ENCODE measurements at places on chromosomes 5 and 9.

DNA sequence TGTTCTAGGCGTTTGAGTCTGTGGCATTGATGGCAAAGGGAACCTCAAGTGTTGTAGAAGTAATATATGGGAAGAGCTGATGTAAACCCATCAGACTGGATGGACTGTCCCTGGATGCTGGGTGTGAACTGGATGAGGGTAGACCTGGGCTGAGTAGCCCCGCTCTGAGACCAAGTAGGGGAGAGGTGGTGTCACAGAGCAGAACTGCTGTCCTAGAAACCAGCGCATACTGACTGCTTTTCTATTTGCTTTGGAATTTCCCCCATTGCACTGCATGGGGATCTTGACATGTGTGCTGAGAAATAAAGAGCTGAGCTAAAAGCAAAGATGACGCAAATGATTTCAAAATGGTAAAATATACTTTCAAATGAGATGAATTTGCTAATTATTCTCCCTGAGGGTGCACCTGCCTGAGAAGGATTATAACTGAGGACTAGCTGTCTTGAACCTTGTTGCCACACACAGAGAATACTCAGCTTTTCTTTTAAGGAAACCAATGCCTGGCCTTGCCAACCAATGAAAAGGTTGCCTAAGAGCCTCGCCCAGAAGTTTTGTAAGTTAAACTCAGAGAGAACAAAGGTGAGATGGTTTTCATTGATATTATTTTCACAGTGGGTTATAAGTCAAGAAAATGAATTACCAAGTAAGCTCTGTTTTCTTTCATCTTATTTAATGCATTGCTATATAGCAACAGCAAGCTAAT is 44.8 kb downstream of the NIM1K start:
- no peak for DNase-seq

DNA sequence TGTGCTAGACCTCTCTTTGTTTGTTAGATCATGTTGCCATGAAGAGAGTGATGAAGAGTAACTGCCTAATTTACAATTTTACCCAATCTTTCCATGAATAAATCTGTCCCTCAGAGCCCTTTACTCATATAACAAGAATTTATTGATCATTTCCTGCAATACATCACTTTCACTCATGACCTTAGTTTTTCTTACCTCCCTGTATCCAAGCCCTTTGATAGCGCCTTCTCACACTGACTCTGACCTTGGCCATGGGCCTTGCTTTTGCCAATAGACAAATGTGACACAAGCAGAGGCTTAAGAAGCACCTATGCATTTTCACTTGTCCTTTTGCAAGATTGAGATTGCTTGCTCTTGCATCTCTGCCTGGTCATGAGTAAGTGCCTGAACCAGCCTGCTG is 288.1 kb downstream of the NNT start:
- DNase-seq, result no peak

DNA sequence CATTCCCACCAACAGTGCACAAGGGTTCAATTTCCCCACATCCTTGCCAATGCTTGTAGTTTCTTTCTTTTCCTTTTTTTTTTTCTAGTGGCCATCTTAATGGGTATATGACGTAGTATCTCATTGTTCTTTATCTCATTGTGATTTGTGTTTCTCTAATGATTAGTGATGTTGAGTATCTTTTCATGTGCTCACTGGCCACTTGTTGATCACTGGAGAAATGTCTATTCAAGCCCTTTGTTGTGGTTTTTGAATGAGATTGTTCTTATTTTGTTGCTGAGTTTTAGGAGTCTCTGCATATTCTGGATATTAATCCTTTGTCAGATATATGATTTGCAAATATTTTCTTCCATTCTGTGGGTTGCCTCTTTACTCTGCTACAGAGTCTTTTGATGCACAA is 1.6 kb upstream of the TMED9 start:
- DNase-seq, result no peak

GRCh38 chr5:103804711-103805110 is 242.1 kb upstream of the NUDT12 start:
- DNase-seq, result no peak

- no peak for DNase-seq
These were observed 316.2 kb downstream of the BRINP1 start for GRCh38 chr9:119053070-119053469.

- no peak for DNase-seq
These were observed 10.5 kb downstream of the PTTG1 start for GRCh38 chr5:160432196-160432595.

DNA sequence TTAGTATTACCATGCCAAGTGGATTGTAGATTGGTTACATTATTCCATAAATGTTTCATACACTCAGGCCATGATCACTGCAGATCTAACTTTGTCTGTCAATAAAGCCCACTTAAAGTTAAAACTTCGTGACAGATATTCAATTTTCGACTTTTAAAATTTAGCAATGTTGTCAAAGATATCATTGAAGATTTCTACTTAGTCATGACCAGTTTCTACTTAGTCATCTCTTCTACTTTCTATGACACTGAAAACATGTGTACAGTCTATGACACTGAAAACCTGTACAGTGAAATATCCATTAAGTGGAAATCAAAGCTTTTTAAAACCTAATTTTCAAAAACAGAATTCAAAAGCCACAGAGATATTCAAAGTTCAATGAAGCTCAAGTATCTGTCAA is 258.2 kb downstream of the MCTP1 start:
- no peak for DNase-seq

GRCh38 chr9:102778746-102779145 is 216.4 kb upstream of the CYLC2 start:
- no peak for DNase-seq

DNA sequence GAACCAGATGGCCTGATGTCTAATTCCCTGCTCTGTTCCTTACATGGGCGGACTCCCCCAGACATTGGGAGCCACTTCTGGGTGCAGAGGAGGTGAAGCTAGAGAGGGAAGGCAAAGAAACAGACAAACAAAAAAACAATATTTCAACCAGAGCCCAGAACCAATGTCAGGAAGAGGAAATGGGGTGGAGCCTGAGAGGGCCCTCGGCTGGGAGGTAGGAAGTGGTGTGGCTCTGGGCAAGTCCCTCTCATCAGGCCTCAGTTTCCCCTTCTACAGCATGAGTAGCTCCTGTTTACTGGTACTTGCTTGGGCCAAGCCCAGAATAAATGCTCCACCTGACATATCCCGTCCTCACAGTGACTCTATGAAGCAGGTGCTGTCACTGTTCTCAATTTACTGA is 11.1 kb downstream of the SH2D3C start:
- DNase-seq, result no peak

DNA sequence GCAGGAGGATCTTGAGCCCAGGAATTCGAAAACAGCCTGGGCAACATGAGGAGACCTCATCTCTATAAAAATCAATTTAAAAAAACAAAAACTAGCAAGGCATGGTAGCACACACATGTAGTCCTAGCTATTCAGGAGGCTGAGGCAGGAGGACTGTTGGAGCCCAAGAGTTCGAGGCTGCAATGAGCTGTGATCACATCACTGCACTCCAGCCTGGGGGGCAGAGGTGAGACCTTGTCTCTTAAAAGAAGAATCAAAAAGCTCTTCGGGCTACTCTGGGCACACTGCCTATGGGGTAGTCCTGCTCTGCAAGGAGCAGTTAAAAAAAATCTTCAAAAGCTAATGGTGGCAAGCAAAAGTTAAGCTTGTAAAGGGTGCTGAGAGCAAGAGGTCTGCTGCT is 23.5 kb downstream of the SKP1 start:
- no peak for DNase-seq

DNA sequence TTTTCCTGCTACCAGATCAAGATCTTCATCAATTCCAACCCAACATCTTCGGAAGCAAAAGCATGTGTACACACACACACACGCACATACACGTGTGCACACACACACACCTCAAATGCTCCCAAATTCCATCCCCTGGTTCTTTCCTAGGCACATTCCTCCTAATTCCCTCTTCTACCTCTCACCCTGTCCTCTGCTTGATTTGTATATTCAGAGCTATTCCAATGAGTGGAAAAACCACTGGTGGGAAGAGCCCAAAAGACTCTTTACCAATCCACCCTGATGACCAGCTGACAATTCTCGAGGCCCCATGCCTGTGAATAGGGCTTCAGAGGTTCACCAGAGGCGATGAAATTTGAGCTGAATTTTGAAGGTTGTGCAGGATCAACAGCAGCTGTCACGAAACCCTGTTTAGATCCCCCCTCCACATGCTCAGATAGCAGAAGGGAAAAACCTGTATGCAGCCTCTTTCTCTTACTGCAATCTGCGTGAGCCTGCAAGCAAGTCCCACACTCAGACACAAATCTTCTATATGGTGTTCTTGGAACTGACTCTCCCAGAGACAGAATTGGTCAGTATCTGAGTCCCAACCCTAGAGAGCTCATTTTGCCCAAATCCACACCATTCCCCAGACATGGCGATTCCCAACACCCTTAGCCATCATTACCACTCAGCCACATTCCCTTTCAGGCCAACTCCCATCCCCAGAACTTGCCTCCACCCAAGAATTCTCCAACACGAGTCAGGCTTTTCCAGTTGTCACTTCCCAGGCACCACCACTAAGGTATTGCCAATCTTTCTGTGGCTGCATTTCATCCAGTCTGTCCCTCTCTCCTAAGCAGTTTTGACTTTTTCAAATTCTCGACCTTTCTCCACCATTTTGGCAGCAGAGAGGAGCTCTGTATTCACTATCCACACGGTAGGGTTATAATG is 4.3 kb upstream of the TRIO start:
- DNase-seq, result no peak

- DNase-seq, result peak; percentile 12
These were observed 113.4 kb upstream of the GRHPR start for GRCh38 chr9:37309136-37309535.

DNA sequence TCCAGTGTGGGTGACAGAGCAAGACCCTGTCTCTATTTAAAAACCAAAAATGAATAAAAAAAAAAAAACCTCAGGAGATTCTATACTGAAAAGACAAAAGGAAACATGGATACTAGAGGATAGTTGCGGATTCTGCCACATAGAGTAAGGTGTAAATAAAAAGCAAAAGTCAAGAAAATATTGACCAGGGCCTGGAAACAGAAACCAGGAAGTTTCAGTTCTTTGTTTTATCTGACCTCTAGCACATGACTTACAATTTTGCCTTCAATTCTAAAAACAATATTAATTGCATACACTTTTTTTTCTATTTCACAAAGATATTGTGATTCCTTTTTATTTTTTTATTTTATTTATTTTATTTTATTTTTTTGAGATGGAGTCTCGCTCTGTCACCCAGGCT is 96.2 kb upstream of the NMUR2 start:
- no peak for DNase-seq

DNA sequence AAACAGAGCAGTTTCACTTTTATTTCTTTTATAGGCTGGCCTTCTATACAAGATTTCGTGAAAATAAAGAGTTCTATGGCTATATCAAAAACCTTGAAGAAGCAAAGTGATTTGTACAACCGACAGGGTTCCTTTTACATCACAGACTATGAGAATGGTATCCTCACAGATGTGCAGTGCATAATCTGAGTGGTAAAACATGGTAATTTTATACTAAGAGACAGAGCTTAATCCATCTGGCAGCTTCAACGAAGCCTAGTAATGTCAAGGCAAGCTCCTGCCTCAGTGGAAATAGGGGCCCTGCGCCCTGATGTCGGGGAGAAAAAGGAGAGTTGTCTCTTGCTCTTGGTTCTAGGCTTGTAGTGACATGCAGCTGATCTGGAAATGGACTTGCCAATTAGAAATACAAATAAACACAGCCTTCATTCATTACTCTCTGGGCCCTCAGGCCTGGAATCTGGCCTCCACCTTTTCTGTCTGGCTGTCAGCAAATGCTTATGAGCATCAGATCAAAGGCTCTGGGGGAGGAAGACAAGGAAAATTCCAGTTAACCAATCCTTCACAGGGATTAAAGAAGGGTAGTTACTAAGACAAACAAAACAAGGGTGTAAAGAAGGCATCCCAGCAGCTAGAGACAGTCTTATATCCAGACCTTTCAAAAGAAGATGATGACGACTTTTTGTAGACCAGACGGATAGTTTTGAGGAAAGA is 33.6 kb upstream of the TRIM32 start:
- DNase-seq, result no peak

DNA sequence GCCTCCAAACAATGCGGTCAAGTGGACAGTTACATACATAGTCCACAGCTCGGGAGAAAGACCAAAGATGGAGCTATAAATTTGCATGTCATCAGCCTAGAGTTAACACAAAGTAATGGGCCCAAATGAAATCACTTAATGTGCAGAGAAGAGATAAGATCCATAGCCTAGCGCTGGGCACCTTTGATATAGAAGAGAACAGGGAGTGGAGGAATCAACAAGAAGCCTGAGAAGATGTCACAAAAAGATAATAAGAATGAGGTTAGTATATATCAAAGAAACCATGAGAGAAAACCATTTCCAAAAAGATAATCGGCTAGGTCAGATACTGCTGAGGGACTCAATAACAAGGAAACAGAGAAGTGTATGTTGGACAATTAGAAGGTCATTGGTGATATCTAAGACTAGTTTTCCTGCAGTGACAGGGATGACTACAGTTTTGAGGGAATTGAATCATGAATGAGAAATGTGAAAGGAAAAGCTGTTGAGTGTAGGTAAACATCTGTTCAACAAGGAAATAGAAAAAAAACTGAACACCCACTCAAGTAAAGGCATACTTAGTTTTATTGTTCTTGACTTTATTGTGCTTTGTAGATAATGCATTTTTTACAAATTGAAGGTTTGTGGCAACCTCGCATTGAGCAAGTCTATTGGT is 68.7 kb upstream of the CDH6 start:
- no peak for DNase-seq

DNA sequence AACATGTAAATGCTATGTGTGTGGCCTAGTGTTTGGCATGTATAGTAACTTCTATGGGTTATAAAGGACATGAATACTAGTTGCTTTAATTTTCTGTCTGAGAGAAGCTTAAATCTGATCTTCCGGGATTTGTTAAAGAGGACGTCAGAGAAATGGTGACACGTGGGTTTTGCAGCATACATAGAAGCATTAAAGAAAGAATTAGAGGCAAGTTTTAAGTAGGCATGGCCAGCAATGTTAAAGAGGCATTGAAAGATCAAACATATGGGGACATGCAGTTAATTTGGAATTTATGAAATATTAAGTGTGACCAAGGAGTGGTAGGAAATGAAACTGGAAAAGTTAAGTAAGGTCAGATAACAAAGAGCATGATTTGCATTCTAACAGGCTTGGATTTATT is 311.4 kb upstream of the RIOK2 start:
- no peak for DNase-seq

- peak; percentile 14 for DNase-seq
These were observed 19.8 kb downstream of the CORO2A start for GRCh38 chr9:98172604-98173003.

DNA sequence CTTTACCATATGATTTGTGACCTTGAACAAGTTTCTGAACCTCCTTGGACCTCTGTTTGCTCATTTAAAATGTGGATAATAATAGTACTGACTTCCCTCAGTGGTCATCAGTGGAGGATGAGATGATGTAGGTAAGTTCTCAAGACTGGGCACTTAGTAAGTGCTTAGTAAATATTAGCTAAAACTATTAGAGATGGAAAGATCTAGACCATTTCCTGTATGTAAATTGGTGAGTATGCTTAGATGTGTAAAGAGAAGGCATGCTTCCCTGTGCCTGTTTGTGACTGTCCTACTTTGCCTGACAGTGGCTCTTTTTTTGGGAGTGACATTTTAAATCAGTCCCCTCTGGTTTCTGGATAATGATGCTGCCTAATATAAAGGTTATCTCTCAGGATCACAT is 288.1 kb downstream of the GABRB2 start:
- no peak for DNase-seq
